Caki2 (cell line): ENCODE measurements at places on chromosomes 11 and 22. TPM values are rescaled to one million over a fixed set of nuclear protein-coding genes. Genes with fewer than 3 reads are reported as not detected.

DNA sequence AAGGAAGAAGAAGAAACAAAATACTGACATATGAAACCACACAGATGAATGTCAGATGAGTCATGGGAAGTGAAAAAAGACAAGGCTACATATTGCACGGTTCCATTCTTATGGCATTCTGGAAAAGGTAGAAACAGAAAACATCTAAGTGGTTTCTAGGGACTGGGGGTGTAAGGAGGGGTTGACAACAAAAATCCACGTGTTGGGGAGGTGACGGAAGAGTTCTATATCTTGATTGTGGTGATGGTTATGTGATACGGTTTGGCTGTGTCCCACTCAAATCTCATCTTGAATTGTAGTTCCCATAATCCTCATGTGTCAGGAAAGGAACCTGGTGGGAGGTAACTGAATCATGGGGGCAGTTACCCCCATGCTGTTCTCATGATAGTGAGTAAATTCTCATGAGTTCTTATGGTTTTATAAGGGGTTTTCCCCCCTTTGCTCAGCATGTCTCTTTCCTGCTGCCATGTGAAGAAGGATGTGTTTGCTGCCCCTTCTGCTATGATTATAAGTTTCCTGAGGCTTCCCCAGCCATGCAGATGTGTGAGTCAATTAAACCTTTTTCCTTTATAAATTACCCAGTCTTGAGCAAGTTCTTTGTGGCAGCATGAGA lies 6.4 kb upstream of the ARFGAP3 start:
- DNase-seq = peak; percentile 95

DNA sequence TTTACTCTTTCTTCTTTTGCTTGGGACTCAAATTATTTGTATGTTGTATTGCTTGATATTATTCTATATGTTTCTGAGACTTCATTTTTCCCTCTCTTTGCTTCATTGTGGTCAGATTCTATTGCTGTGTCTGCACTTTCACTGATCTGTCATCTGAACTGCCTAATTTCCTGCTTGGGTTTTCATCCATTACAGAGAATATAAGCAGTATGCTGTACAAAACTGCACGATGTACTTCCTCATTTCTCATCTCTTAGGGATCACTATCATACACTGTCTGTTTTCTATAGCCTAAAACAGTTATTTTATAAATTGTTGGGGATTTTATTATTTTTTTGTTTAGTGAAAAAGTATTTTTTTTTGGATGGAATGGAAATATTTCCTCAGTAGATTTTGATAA lies 736.7 kb upstream of the ANO5 start:
- DNase-seq = no peak

DNA sequence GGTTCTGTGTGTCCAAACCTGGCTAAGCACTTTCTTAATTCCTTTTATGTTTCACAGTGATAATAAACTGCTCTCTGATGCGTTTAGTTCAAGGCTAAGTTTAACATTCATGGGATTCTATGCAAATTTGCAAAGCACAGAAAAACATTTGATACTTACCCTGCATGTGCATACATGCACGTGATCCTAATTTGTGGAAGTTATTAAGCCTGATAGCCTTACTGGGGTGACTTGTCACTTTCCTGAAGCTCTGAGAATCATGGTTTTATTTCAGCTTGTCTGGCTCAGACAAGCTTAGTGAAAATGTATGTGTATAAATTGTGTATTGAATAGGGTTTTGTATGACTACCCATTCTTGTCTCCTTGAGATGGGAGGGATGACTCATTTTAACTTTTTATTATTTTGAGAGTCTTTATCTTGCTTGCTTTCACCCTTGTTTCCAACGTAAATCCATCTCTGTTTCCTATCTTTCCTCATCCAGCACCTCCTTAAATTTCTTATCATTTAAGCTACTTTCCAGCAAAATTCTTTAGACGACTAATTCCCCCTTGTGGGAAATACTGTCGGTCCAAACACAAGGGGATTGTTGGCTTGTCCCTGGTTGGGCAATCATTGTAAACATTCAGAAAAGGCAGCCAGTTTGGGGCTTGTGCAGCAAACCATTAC lies 167.1 kb downstream of the C11orf91 start:
- no peak for DNase-seq

DNA sequence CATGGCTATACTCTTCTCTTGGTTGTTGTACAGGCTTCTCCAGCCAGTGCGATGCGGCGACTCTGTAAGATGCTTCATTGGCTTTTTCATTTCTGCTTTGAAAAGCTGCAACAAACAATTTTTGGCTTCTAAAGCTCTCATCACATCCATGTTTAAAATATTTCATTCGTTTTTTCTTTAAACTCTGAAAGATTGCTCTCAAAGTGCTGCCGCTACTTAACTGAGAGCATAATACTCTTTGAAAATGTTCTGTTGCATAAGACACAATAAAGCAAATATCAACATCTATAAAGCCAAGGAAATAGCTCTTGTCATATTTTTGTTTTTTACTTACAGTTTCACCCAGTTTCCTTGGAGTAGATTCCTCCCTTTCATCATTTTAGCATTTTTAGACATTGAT lies 468.3 kb downstream of the TBC1D22A start:
- DNase-seq = no peak

- no peak for DNase-seq
Measured at GRCh38 chr11:45252134-45252856, 33.8 kb downstream of the SYT13 start.

GRCh38 chr11:130457623-130458409 lies 9.4 kb downstream of the ADAMTS15 start:
- DNase-seq = no peak

DNA sequence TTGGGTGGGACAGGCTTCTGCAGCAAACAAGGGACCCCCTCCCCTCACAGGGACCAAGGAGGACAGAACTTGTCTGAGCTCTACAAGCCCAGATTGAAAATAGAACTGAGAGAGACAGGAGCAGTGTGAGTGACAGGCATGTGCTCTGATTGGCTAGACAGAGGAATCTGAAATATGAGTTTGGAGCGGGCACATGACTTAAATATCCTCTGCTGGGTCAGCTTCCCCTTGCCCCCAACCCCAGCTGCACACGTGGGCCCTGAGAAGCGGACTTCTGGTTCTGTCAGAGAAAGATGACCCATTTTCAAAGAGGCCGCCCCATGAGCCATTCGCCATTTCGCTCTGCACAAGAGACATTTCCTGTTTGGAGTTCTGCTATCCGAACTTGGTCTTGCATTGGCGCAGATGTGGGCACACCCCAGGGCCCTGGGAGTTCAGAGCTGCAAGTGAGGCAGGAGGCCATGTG lies 5.3 kb downstream of the TUBA8 start:
- DNase-seq = no peak

DNA sequence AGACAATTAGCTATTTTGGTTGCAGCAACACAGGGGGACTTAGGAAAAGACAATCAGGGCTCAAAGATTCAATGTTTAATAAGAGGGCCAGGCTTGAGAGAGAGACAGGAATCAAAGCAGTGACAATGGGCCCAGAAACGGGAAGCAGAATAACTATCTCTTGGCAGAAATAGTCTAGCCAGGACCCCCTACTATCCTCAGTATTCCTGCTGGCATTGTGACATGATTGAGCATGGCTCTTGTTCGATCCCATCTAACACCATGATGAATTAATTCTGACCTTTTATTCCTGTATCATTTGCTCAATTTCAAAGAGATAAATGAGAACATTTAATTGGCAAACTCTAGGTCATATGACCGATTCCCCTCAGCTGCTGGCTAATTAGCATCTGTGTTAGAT lies 12.8 kb upstream of the ANO5 start:
- DNase-seq = no peak

DNA sequence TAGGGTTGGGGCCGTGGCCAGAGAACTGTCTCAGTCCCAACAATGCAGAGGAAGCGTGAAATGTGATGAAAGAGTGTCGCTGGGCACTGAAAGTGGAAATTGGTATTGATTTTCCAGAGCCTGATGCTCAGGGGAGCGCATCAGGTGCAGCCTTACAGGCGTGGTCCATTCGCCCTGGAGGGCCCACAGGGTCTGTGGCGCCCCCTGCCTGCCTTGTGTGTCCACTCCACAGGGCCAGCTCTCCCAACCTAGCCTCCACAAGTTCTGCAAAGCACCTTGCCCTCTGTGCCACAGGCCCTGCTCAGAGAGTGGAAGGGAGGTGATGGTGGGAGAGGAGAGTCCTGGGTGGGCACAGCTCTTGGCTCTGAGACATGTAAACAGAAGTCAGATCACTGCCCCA lies 54.9 kb upstream of the LMO1 start:
- DNase-seq = no peak

GRCh38 chr11:43992834-43993637 lies 50.6 kb downstream of the C11orf96 start:
- no peak for DNase-seq

- DNase-seq = no peak
Measured at GRCh38 chr22:17109976-17110375, 11.2 kb downstream of the TMEM121B start.

GRCh38 chr11:131884461-131885073 lies 514.2 kb downstream of the NTM start:
- DNase-seq = peak; percentile 14

DNA sequence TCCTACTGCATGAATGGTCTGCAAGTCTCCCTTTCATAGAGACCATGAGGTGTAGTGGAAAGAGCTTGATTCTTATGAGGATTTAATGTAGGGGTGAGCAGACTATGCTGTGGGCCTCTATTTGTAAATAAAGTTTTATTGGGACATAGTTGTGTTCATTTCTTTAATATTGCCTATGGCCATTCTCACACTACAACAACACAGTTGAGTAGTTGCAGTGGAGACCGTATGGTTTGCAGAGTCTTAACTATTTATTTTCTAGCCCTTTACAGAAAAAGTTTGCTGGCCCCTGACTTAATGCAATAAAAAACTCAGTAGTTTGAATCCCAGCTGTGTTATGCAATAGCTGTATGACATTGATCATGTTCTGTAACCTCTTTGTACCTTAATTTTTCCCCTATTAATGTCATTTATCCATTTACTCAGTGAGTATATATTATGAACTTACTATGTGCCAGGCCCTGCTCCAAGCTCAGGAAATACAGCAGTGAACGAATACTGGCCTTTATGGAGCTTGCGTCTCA lies 106.3 kb downstream of the ATXN10 start:
- DNase-seq = no peak

GRCh38 chr11:34916843-34917770 lies 689 bp downstream of the PDHX start:
- peak; percentile 3 for DNase-seq

The CCDC116 gene
- 0.07 TPM in 1 of 2 replicates, not detected in the other for total RNA-seq

The PAMR1 gene
- total RNA-seq = not detected in 2 replicates

The IGLL5 gene
- not detected in 2 replicates for total RNA-seq

The CCDC88B gene
- total RNA-seq = 1.3 and 4.9 TPM in 2 replicates

The SYT9 gene
- not detected in 2 replicates for total RNA-seq

The OR10D3 gene
- not detected in 2 replicates for total RNA-seq

The SMC1B gene
- 0.27 and 2.5 TPM in 2 replicates for total RNA-seq

The HOATZ gene
- not detected in 2 replicates for total RNA-seq

The MPPED2 gene
- not detected in 2 replicates for total RNA-seq

The MMP8 gene
- not detected in 2 replicates for total RNA-seq
